Testis (tissue), 5 donors: ENCODE measurements at places on chromosomes 4 and X. TPM values are rescaled to one million over a fixed set of nuclear protein-coding genes. Genes with fewer than 3 reads are reported as not detected.

Gene SSX3
- 12.8 TPM for total RNA-seq

- H3K4me3 ChIP-seq, result no peak overlapping the region
- no peak for DNase-seq
- H3K4me1 ChIP-seq, result no peaks in the 10 kb centered on the region
- H3K27me3 ChIP-seq, result no peaks in the 10 kb centered on the region
- H3K36me3 ChIP-seq, result no peaks in the 10 kb centered on the region
Measured at GRCh38 chr4:182221987-182222386, 21.2 kb upstream of the TENM3 start.

Gene BGN
- total RNA-seq, result 76.5 TPM

GRCh38 chr4:122508083-122508482, 51.6 kb upstream of the IL2 start:
- no peaks in the 10 kb centered on the region for H3K27me3 ChIP-seq
- no peak for DNase-seq

DNA sequence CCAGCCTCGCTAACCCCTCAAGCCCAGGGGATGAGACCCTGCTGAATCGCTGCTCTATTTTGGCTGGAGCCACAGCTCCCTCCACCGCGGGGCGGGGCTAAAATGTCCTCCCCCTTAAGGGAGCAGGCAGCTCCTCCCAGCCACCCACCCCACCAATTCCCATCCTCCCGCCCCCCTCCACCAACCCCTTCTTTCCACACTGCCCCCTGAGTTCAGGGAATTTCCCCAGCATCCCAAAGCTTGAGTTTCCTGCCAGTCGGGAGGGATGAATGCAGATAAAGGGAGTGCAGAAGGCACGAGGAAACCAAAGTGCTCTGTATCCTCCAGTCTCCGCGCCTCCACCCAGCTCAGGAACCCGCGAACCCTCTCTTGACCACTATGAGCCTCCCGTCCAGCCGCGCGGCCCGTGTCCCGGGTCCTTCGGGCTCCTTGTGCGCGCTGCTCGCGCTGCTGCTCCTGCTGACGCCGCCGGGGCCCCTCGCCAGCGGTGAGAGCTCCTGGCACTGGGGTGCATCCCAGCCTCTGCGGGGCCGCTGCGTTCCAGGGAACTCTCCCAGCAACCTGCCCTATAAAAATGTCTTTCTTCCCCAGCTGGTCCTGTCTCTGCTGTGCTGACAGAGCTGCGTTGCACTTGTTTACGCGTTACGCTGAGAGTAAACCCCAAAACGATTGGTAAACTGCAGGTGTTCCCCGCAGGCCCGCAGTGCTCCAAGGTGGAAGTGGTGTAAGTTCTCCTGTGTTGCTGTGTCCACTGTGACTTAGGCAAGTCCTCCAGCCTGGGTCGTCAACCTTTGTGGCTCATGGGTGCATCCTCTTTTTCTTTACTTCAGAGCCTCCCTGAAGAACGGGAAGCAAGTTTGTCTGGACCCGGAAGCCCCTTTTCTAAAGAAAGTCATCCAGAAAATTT, at the start of gene CXCL6:
Gene CXCL6 (plus strand): TSS at position 306 of the 907 bp plus-strand sequence. CDS start 73 bp downstream, at position 379.
- H3K4me1 ChIP-seq, result no peaks in the 10 kb centered on the region
- peak; percentile 21 for DNase-seq
- H3K4me3 ChIP-seq, result peak within 1 kb of the TSS; percentile 13
- H3K27me3 ChIP-seq, result no peaks in the 10 kb centered on the region
- H3K27ac ChIP-seq, result no peak within 1 kb of the TSS

DNA sequence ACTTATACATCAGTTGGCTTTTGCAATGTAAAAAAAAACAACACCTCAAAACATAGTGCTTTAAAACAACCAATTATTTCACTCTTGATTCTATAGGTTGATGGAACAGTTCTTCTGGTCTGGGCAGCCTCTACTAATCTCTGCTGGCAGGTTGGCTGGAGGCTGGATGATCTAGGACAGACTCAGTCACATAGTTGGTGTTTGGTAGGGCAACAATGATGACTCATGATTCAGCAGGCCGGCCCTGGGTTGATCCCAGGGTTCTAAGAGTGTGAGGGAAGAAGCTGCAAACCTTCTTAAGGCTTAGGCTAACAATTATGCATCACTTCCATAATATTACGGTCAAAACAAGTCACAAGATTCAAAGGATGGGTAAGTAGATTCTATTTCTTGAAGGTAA, 558.2 kb downstream of the ZNF674 start:
- DNase-seq, result no peak
- H3K4me3 ChIP-seq, result no peak overlapping the region
- H3K27me3 ChIP-seq, result no peaks in the 10 kb centered on the region
- no peaks in the 10 kb centered on the region for H3K36me3 ChIP-seq

Gene SLC2A9
- total RNA-seq, result 7.5 TPM

- H3K27ac ChIP-seq, result no peak overlapping the region
- no peaks in the 10 kb centered on the region for H3K4me1 ChIP-seq
- H3K4me3 ChIP-seq, result no peak overlapping the region
- H3K27me3 ChIP-seq, result no peaks in the 10 kb centered on the region
- no peak for DNase-seq
Measured at GRCh38 chrX:148601034-148601433, 100.6 kb downstream of the AFF2 start.

- no peak for DNase-seq
- H3K4me3 ChIP-seq, result no peak overlapping the region
- H3K36me3 ChIP-seq, result no peaks in the 10 kb centered on the region
- H3K27ac ChIP-seq, result no peak overlapping the region
- H3K27me3 ChIP-seq, result no peaks in the 10 kb centered on the region
Measured at GRCh38 chr4:86013621-86014020, 346.2 kb downstream of the MAPK10 start.

DNA sequence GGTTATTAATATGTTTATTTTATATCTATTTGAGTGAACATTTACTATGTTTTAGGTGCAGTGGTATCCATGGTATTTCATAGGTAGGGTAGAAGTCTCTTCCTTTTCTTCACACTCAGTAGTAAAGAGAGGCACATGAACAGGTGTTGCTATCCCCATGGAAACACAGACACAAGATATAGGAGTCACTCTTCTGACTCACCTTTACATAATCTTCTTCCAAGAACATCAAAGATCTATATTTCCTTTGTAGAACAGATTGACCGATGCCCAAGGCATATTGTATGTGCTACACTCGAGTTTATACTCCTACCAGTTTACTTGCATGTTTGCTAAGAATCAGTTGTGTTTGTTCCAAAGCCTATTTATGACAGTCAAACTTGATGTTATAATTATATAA, 1997.4 kb downstream of the C4orf33 start:
- no peaks in the 10 kb centered on the region for H3K4me1 ChIP-seq
- H3K36me3 ChIP-seq, result no peaks in the 10 kb centered on the region
- no peak for DNase-seq
- no peaks in the 10 kb centered on the region for H3K27me3 ChIP-seq
- no peak overlapping the region for H3K4me3 ChIP-seq

Gene RRH
- 1.0 TPM for total RNA-seq

DNA sequence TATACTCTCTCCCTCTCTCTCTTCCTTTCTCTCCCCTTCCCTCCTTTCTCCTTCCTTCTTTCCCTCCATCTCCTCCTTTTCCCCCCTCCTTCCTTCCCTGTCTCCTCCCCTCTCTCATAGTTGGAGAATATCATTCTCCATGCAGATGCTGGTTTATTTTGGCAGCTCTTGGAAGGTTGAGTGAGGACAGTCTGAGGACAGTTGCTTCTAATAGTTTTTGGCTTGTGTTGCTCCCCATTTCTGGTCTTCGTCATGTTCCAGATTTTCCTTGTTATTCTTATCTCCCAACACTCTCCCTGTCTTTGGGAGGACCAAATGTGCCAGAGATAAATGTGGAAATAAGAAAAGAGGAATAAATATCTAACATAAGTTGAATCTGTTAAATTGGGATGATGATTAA, 263.0 kb downstream of the FRMPD4 start:
- peak; percentile 16 for DNase-seq
- H3K4me3 ChIP-seq, result no peak overlapping the region
- H3K27me3 ChIP-seq, result no peaks in the 10 kb centered on the region
- no peaks in the 10 kb centered on the region for H3K4me1 ChIP-seq
- no peak overlapping the region for H3K27ac ChIP-seq

Gene MAGEA2
- 9.2 TPM for total RNA-seq

DNA sequence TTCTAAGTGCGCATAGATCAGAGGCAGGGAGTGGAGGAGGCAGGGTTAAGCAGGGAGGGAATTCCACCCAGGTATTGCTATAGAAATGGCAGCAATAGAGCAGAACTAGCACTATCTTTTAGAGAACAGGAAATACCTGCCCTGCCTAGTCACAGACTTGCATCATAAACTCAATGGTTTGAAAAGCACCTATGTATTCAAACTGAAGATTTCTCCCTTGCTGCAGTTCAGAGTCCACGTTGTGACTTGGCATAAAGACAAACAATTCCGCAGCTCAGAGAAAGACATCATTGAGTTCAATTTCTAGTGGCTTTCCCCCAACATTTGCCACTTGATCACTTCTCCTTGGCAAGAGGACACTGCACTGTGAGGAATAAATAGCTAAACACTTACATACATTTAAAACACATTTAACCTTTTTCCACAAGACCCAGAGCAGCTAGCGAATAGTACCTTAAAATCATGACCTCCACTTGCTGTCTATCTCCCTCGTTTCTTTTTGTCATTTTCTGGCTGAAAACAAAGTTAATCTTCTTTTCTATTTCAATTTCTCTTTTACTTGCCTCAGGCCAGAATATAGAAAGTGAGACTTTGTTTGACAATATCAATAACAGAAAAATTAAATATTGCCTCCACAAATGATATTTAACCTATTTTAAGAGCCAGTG, 42.4 kb downstream of the SLC7A11 start:
- H3K4me1 ChIP-seq, result peaks cover 7% of the 10 kb centered on the region
- H3K4me3 ChIP-seq, result no peak overlapping the region
- H3K36me3 ChIP-seq, result no peaks in the 10 kb centered on the region

GRCh38 chr4:8135666-8136065, 22.9 kb downstream of the ABLIM2 start:
- H3K4me3 ChIP-seq, result no peak overlapping the region
- no peak overlapping the region for H3K27ac ChIP-seq
- H3K27me3 ChIP-seq, result no peaks in the 10 kb centered on the region
- DNase-seq, result no peak

GRCh38 chr4:154276496-154276895, 215.1 kb downstream of the DCHS2 start:
- no peaks in the 10 kb centered on the region for H3K36me3 ChIP-seq
- no peak for DNase-seq
- no peak overlapping the region for H3K4me3 ChIP-seq
- no peak overlapping the region for H3K27ac ChIP-seq
- no peaks in the 10 kb centered on the region for H3K4me1 ChIP-seq

- no peaks in the 10 kb centered on the region for H3K36me3 ChIP-seq
- no peaks in the 10 kb centered on the region for H3K4me1 ChIP-seq
- no peak for DNase-seq
- no peak overlapping the region for H3K4me3 ChIP-seq
Measured at GRCh38 chr4:105352826-105353225, 121.0 kb downstream of the PPA2 start.

Gene CHRDL1
- total RNA-seq, result 3.4 TPM

Gene PNMA5
- total RNA-seq, result 13.0 TPM

GRCh38 chr4:92091335-92091734, 212.4 kb upstream of the GRID2 start:
- DNase-seq, result no peak
- H3K4me1 ChIP-seq, result no peaks in the 10 kb centered on the region
- no peaks in the 10 kb centered on the region for H3K27me3 ChIP-seq
- H3K27ac ChIP-seq, result no peak overlapping the region
- no peaks in the 10 kb centered on the region for H3K36me3 ChIP-seq

Gene GYG2
- 2.4 TPM for total RNA-seq

DNA sequence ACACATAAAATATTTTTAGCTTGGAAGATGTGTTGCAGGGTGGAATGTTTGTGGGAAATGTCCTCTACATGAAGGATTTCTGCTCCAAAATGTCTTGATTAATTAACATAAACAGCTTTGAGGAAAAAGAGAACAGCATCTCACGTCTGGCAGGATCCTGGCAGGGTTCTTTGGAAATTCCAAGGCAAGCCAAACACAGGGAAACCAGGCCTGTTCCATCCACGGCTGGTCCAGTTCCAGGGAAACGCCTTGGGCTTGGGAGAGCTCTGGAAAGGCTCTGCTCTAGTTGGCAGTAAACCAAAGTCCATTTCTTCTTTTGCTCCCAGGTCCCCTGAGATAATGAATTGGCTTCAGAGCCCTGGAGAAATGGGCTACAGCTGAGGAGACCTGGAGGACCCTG, 42.4 kb upstream of the GAB1 start:
- H3K4me3 ChIP-seq, result no peak overlapping the region
- peak; percentile 75 for DNase-seq
- no peaks in the 10 kb centered on the region for H3K36me3 ChIP-seq
- no peaks in the 10 kb centered on the region for H3K27me3 ChIP-seq

Gene CCDC158
- total RNA-seq, result 51.9 TPM

- no peaks in the 10 kb centered on the region for H3K36me3 ChIP-seq
- no peaks in the 10 kb centered on the region for H3K27me3 ChIP-seq
- no peak overlapping the region for H3K27ac ChIP-seq
- no peaks in the 10 kb centered on the region for H3K4me1 ChIP-seq
- H3K4me3 ChIP-seq, result no peak overlapping the region
Measured at GRCh38 chr4:152211936-152212653, 323.8 kb downstream of the FBXW7 start.

Gene OCIAD2
- 12.9 TPM for total RNA-seq

- peaks cover 9% of the 10 kb centered on the region for H3K4me1 ChIP-seq
- no peaks in the 10 kb centered on the region for H3K36me3 ChIP-seq
- no peak overlapping the region for H3K4me3 ChIP-seq
Measured at GRCh38 chr4:169260217-169260866, 10.4 kb downstream of the SH3RF1 start.

GRCh38 chrX:44042751-44043150, 69.6 kb upstream of the NDP start:
- peak; percentile 16 for DNase-seq
- no peak overlapping the region for H3K27ac ChIP-seq
- no peaks in the 10 kb centered on the region for H3K4me1 ChIP-seq
- H3K27me3 ChIP-seq, result no peaks in the 10 kb centered on the region

DNA sequence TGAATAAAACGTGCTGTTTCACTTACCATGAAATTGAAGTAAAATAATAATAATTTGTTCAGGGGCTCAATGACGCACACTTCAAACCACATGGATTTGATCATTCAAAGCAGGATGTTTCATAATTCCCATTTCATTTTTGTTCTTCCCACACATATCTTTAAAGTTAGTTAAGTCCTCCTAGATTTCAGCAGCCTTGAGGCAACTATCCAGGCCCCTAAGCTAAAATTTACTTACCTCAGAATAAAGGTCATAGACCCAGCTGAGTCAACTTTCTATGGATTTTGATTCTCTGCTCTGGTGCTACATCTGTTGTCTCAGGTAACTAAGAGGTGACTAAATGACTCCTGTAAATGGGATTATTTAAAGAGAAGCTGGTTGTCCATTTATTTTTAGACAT, 25.0 kb downstream of the GPR174 start:
- no peak overlapping the region for H3K4me3 ChIP-seq
- DNase-seq, result no peak
- no peaks in the 10 kb centered on the region for H3K27me3 ChIP-seq
- no peak overlapping the region for H3K27ac ChIP-seq

DNA sequence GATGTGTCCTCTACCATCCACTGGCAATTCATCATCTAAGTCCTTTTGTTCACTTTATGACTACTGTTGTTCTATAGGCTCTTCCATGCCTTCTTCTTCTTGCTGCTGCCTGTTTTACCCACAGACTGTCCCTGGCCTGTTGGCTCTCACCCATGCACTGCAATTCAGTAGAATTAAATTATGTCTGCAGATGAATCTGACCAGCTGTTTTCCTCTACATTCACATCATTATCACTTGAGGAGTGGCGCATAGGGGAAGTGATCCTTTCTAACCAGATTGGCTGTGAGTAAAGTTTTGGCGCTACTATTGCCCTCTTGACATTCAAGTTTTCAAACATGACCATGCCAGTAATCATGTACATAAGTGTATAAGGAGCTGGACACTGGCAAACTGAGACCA, 91.7 kb downstream of the FRMPD4 start:
- no peak overlapping the region for H3K4me3 ChIP-seq
- no peaks in the 10 kb centered on the region for H3K36me3 ChIP-seq
- DNase-seq, result no peak
